Stomach (tissue), 19 donors: ENCODE measurements at places on chromosomes 3 and 15. TPM values are rescaled to one million over a fixed set of nuclear protein-coding genes. Genes with fewer than 3 reads are reported as not detected.

DNA sequence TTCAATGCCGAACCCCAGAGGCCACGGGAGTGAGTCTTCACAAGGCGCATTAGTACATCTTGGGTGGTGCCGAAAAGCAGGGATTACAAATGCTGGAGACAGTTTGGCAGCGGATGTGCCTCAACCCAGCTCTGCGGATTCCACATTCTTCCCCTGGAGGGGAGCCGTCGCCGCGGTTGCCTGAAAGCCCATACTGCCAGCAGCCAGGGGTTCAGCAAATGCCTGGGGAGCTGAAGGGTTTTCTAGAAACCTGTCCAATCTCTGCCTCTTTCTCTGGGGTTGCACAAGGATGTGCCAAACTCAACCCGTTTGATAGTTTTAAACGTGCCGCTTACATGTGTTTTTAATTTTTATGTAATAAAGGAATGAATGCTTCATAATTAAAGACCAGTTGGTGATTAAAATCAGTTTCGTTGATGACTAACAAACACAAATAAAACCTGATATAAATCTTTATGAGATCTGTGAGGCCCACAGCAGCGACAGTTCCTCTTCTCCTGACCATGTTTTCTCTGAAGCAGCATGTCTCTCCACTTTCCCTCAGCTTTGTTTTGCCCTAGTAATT lies 74.6 kb upstream of the LEKR1 start:
- DNase-seq: no peak

AP4E1 gene
- 31.9 TPM for total RNA-seq

DNA sequence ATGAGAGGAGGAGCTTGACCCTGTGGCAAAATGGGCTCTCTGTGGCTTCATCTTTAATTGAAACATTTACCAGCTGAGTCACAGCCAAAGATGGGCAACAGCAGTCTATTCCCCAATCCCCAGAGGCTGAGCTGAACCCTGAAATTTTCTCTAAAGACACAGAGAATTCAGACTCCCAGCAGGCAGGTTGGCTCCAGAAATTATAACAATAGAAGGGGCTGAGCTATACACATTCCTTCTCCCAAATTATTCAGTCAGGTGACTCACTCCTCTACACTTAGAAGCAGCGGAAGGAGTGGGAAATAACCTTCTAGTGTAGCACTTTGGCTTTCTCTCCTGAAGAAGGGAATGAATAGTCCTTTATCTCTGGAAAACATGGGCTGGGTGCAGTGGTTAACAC lies 264.3 kb upstream of the ARHGEF26 start:
- no peak for DNase-seq

GRCh38 chr15:62644889-62645742 lies 397.4 kb upstream of the TPM1 start:
- no peak for DNase-seq

ENTPD3 gene
- total RNA-seq: 2.2 TPM

IQCH gene
- total RNA-seq: 5.3 TPM

ERICH6 gene
- total RNA-seq: not detected

GRCh38 chr15:66943456-66944095 lies 121.8 kb upstream of the SMAD3 start:
- DNase-seq: no peak

DNA sequence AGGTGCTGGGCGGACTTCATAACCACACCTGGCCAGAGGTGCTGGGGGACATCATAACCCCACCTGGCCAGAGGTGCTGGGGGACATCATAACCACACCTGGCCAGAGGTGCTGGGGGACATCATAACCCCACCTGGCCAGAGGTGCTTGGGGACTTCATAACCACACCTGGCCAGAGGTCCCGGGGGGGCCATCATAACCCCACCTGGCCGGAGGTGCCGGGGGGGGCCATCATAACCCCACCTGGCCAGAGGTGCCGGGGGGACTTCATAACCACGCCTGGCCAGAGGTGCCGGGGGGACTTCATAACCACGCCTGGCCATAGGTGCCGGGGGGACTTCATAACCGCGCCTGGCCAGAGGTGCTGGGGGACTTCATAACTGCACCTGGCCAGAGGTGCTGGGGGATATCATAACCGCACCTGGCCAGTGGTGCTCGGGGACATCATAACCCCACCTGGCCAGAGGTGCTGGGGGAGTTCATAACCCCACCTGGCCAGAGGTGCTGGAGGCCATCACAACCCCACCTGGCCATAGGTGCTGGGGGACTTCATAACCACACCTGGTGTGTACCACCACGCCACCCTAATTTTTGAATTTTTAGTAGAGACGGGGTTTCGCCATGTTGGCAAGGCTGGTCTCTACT lies 10.7 kb upstream of the TUBGCP5 start:
- no peak for DNase-seq

SHF gene
- total RNA-seq: 1.8 TPM

ZNF280D gene
- 81.1 TPM for total RNA-seq

MUSTN1 gene
- not detected for total RNA-seq

SAXO2 gene
- total RNA-seq: 0.14 TPM

RHCG gene
- total RNA-seq: not detected

KLHDC8B gene
- 41.1 TPM for total RNA-seq

GREM1 gene
- total RNA-seq: 6.7 TPM

LZTFL1 gene
- total RNA-seq: 25.0 TPM

- DNase-seq: peak; percentile 75
Observed at GRCh38 chr3:184354121-184354728, 7.2 kb downstream of the CLCN2 start.

- DNase-seq: no peak
Observed at GRCh38 chr3:170695486-170696064, 109.7 kb upstream of the SLC7A14 start.

NPAP1 gene
- not detected for total RNA-seq

- no peak for DNase-seq
Observed at GRCh38 chr3:9911863-9912262, 5.0 kb upstream of the IL17RC start.

- DNase-seq: peak; percentile 57
Observed at GRCh38 chr3:183108001-183108449, 8.7 kb upstream of the MCCC1 start.

MYRIP gene
- 5.9 TPM for total RNA-seq

SLC22A14 gene
- total RNA-seq: not detected

POPDC2 gene
- 10.7 TPM for total RNA-seq

DNA sequence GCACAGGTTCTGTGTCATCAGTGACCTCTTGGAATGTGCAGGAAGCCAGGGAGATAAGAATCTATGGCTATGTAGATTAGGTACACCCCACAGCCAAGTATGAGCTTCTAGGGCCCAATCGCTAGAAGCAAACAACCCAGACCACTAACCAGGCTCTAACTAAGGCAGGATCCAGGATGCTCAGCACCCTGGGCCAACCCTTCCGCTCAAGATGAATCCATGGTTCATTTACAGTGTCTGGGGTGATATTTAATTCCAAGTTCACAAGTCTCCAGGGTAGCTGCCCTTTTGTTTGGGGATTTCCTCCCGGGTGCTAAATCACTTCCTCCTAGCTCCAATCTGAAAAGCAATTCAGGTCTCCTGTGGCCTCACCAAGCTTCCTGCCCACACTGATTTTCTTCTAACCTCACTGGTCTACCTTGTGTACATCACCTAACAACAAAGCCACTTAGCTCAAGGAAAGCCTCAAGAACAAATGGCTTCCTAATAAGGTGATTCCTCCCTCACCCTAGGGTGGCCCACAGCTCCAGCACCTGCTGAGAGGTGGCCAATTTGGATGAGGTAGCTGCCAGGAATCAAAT lies 2.4 kb downstream of the EHD4 start:
- DNase-seq: peak; percentile 25

DNA sequence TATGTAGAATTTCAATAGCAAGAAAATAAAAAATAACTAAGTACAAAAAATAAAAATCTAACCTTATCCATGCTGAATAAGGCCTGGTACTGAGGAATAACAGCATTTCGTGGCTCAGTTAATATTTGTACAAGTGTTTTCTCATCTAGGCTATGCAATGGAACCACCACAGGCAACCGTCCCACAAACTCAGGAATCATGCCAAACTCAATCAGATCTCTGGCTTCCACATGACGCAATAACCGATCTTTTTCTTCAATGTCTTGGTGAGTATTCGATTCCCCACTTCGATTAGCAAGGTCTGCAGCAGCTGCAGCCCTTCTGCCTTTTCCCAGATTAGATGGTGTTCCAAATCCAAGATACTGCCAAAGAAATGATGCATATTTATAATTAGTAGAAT lies 21.1 kb upstream of the PDCD7 start:
- DNase-seq: no peak

TFDP2 gene
- 180 TPM for total RNA-seq

DNA sequence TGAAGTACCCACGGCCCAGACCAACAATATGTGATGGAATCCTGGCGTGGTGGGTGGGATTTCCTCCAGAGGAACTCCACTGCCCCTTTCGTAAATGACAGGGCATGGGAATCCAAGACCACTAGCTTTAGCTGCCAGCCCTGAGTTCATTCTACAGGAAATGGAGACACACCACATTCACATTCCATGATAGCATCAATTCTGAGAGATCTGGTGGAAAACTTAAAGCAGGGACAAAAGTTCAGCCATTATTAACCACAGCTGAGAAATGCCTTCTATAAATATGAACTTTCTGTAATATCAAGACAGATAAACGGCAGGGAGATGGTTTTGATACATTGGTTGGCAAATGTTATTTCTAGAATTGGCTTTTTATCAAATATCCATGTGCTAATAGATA lies 98.2 kb downstream of the FBN1 start:
- no peak for DNase-seq

- no peak for DNase-seq
Observed at GRCh38 chr15:95684693-95685115, 645.8 kb upstream of the NR2F2 start.

- DNase-seq: peak; percentile 35
Observed at GRCh38 chr3:120646771-120647432, 35.1 kb downstream of the HGD start.

VPS39 gene
- total RNA-seq: 222 TPM

TNFAIP8L3 gene
- 5.0 TPM for total RNA-seq
